ENCODE measurements at places on chromosomes 4 and X.
A peak's percentile ranks its signal among the peaks of the same experiment; 100 is the strongest.

DNA sequence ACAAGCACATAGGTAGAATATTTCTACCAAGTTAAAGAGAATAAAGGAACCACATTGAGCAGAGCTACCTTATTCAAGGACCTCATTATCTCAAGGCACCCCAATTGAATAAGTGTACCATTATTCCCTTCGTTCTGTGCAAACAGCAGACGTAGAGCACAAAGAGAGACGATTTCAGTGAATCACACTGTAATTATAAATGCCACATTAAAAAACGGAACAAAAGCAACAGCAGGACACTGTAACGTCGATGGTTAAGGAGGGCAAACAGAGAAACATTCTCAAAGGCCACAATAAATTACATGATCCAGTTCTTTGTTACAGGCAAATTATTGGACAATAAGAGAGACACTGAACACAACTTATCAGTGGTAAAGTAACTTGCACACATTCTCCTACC is 644.1 kb upstream of the TENM3 start:
- peaks cover 3% of the 10 kb centered on the region for H3K27me3 ChIP-seq
- H3K36me3 ChIP-seq, result no peaks in the 10 kb centered on the region
- DNase-seq, result no peak
- peaks cover 10% of the 10 kb centered on the region for H3K4me1 ChIP-seq

- H3K36me3 ChIP-seq, result peaks cover 45% of the 10 kb centered on the region
- H3K4me3 ChIP-seq, result no peak overlapping the region
- H3K4me1 ChIP-seq, result peaks cover 36% of the 10 kb centered on the region
- H3K27me3 ChIP-seq, result peaks cover 2% of the 10 kb centered on the region
These were observed 9.3 kb downstream of the PDGFRA start for GRCh38 chr4:54238389-54238788.

GRCh38 chr4:52709155-52709554 is 42.1 kb downstream of the ERVMER34-1 start:
- DNase-seq, result no peak
- H3K4me1 ChIP-seq, result peaks cover 13% of the 10 kb centered on the region
- peaks cover 11% of the 10 kb centered on the region for H3K36me3 ChIP-seq
- H3K4me3 ChIP-seq, result no peak overlapping the region
- H3K27ac ChIP-seq, result no peak overlapping the region
- H3K27me3 ChIP-seq, result peaks cover 3% of the 10 kb centered on the region

GRCh38 chr4:80070880-80071603 is 2.0 kb downstream of the ANTXR2 start:
- H3K4me3 ChIP-seq, result peak overlapping the region; percentile 92
- H3K27me3 ChIP-seq, result no peaks in the 10 kb centered on the region
- peak overlapping the region; percentile 80 for H3K27ac ChIP-seq
- H3K36me3 ChIP-seq, result peaks cover 48% of the 10 kb centered on the region
- H3K4me1 ChIP-seq, result peaks cover 77% of the 10 kb centered on the region

DNA sequence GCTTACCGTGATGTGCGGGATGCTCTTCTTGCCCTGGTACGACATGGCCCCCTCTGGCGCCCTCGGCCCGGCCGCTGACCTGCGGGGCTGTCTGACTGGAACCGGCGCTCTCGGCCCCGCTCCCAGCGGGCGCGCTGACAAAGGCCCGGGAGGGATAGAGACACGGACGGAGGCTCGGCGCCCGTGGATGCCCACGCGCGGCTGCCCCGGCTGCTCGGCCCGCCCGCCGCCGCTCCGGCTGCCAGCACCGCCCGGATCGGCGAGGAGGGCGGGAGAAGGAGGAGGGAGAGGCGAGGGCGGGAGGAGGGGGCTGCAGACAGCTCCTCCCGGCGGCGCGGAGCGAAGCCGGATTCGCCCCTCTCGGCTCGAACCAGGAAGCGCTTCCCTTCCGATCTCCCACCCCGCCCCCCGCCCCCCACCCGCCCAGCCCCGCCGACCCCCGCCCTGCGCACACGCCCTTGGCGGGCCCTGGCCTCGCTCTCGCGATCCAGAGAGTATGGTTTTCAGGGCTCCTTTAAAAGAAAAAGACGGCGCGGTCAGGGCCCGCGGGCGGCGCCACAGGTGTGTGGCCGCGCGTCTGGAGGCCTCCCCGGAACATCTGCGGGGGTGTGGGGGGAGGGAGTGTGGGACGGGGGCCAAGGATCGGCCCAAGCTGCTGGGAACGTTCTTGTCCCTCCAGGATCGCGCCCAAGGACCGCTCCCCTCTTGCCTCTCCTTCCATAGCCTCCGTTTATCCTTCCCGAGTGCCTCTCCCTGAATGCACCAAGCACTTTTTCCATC is 4.5 kb downstream of the CRMP1 start:
- H3K4me1 ChIP-seq, result no peaks in the 10 kb centered on the region
- no peaks in the 10 kb centered on the region for H3K36me3 ChIP-seq
- H3K27ac ChIP-seq, result no peak overlapping the region
- no peak for DNase-seq
- H3K4me3 ChIP-seq, result no peak overlapping the region

GRCh38 chrX:153636716-153637115 is 10.3 kb upstream of the DUSP9 start:
- H3K4me1 ChIP-seq, result no peaks in the 10 kb centered on the region
- no peak overlapping the region for H3K4me3 ChIP-seq
- H3K27me3 ChIP-seq, result peaks cover 16% of the 10 kb centered on the region
- H3K36me3 ChIP-seq, result no peaks in the 10 kb centered on the region
- H3K27ac ChIP-seq, result no peak overlapping the region

Data from HFFc6 (cell line).